Esophagus (tissue), 2 donors: ENCODE measurements at places on chromosomes 6 and 20. TPM values are rescaled to one million over a fixed set of nuclear protein-coding genes. Genes with fewer than 3 reads are reported as not detected.

The FYN gene
- polyA plus RNA-seq = 6.7 TPM

The YTHDF1 gene
- polyA plus RNA-seq = 15.7 TPM

The FGD2 gene
- polyA plus RNA-seq = 4.3 TPM

The KIF6 gene
- polyA plus RNA-seq = 0.20 TPM

The APCDD1L gene
- 0.06 TPM for polyA plus RNA-seq

The RAET1L gene
- polyA plus RNA-seq = 33.9 TPM

The SLC17A1 gene
- not detected for polyA plus RNA-seq

The SLC2A10 gene
- polyA plus RNA-seq = 5.4 TPM

The APOBEC2 gene
- polyA plus RNA-seq = 0.19 TPM

The TRIM15 gene
- not detected for polyA plus RNA-seq

The ANKEF1 gene
- 1.2 TPM for polyA plus RNA-seq

The GDAP1L1 gene
- not detected for polyA plus RNA-seq

The CLPSL2 gene
- polyA plus RNA-seq = not detected

The MICB gene
- polyA plus RNA-seq = 0.29 TPM

The DDX39B gene
- 321 TPM for polyA plus RNA-seq

The CST4 gene
- not detected for polyA plus RNA-seq

The HLA-DQB1 gene
- 16.5 TPM for polyA plus RNA-seq

The VSX1 gene
- polyA plus RNA-seq = not detected

The HSPA12B gene
- 2.3 TPM for polyA plus RNA-seq

The CD83 gene
- 1.5 TPM for polyA plus RNA-seq

The OLIG3 gene
- polyA plus RNA-seq = 0.02 TPM

The BCKDHB gene
- polyA plus RNA-seq = 6.9 TPM

The C6orf58 gene
- polyA plus RNA-seq = not detected

The GTSF1L gene
- polyA plus RNA-seq = not detected

The PNPLA1 gene
- polyA plus RNA-seq = 0.02 TPM

The HLA-DRB5 gene
- 0.34 TPM for polyA plus RNA-seq

The GRIK2 gene
- 0.08 TPM for polyA plus RNA-seq

The NHSL1 gene
- 12.9 TPM for polyA plus RNA-seq

The DSP gene
- 182 TPM for polyA plus RNA-seq

The FAM217A gene
- polyA plus RNA-seq = not detected

The HLA-G gene
- polyA plus RNA-seq = 0.12 TPM

The SLC22A2 gene
- polyA plus RNA-seq = 0.18 TPM

The HCRTR2 gene
- polyA plus RNA-seq = not detected

The GABRR1 gene
- polyA plus RNA-seq = 0.22 TPM

The SIRPD gene
- not detected for polyA plus RNA-seq

The BPHL gene
- polyA plus RNA-seq = 13.2 TPM

The MYL9 gene
- 320 TPM for polyA plus RNA-seq

The HLA-DPA1 gene
- 7.8 TPM for polyA plus RNA-seq

The TTK gene
- polyA plus RNA-seq = 5.6 TPM

The CGA gene
- not detected for polyA plus RNA-seq

The SRMS gene
- polyA plus RNA-seq = 0.04 TPM

The GFOD1 gene
- polyA plus RNA-seq = 4.2 TPM

The POU5F1 gene
- 0.59 TPM for polyA plus RNA-seq

The HTR1B gene
- polyA plus RNA-seq = 0.04 TPM

The RIPOR3 gene
- polyA plus RNA-seq = 5.2 TPM

The DNAAF9 gene
- polyA plus RNA-seq = 3.6 TPM

The PSMB9 gene
- 14.5 TPM for polyA plus RNA-seq

The RIMS1 gene
- 1.0 TPM for polyA plus RNA-seq

The SLC2A4RG gene
- 77.5 TPM for polyA plus RNA-seq

The HLA-DQB2 gene
- polyA plus RNA-seq = 11.9 TPM

The ZBP1 gene
- polyA plus RNA-seq = 0.51 TPM

The MOXD1 gene
- 15.4 TPM for polyA plus RNA-seq

The SLC13A3 gene
- 0.22 TPM for polyA plus RNA-seq

The RGL2 gene
- 58.7 TPM for polyA plus RNA-seq
